Fibroblast of villous mesenchyme (primary cell): ENCODE measurements at places on chromosomes 5 and 9. TPM values are rescaled to one million over a fixed set of nuclear protein-coding genes. Genes with fewer than 3 reads are reported as not detected.

TNFSF8 gene
- not detected in 2 replicates for total RNA-seq

OBP2A gene
- not detected in 2 replicates for total RNA-seq

LHX6 gene
- not detected in 2 replicates for total RNA-seq

LCN15 gene
- not detected in 2 replicates for total RNA-seq

PCDHA12 gene
- total RNA-seq = under 0.01 TPM in 2 replicates

ADAMTSL1 gene
- 3.0 and 10.0 TPM in 2 replicates for total RNA-seq

NOXA1 gene
- total RNA-seq = 0.32 TPM in 1 of 2 replicates, not detected in the other

DNA sequence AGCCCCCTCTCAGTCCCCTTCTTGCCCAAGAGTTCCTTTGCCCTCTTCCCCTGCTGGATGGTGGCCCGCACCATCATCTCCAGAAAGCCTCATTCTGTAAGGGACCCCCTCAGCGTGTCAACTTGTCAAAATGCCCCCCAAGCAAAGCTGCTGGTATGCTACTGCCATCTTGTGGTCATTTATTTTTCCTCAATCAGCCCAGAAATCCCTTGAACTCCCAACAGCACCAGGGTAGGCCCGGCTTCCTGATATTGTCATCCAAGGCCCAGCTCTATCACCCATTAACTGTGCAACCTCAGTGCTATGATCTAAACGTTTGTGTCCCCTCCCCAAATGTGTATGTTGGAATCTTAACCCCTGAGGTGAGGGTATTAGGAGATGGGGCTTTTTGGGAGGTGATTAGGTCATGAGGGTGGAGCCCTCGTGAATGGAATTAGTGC lies 53.2 kb upstream of the FBXW11 start:
- no peak for DNase-seq

GRCh38 chr9:35628389-35628991 lies 10.3 kb upstream of the CD72 start:
- no peak for DNase-seq

DNA sequence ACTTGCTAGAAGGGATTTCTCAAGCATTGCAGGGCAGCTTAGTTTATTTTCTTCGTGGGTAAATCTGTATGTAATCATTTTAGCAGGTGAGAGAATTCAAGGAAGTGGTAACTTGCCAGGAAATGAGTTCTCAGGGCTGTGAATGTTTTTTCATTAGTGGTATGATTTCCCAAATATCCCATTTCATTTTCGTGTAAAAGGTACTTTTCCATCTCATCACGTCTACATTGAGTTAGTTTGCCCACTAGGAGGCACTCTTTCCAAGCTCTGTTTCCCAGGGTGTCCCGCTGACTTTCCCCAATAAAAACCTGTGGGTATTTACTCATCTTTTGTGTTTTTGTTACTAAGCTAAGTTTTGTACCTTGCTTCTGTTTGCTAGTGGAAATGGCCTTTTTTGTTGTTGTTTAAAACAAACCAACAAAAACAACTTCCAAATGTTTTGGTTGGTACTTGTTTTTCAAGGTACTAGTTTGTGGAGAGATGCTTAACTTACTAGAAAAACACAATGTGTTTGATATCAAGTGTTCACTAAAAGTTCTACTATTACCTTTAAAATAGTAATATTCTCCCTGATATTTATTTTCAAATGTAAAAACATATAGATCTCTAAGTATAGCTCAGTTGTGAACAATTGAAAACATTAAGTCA lies 373.6 kb downstream of the ADGRV1 start:
- DNase-seq = peak; percentile 71

GRCh38 chr9:110013064-110013463 lies 194.9 kb downstream of the C9orf152 start:
- no peak for DNase-seq

DNA sequence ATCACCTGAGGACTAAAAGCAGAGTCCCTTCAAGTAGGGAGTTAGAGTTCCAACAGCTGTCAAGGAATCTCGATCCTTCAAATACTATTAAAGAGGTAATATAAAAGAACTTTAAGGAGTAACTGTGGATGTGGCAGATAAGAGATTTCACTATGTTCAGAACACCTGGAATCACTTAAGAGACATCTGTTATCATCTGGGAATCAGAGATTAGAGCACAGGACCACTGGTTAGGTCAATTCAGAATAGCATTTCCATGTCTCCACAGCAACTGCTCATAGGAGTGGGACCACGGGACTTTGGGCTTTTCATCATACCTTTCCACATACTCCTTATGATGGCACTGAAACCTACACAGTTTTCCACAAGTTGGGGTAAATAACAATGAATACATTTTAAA lies 216.6 kb downstream of the DENND1A start:
- no peak for DNase-seq
